ENCODE measurements at places on chromosomes 2 and 18.

DNA sequence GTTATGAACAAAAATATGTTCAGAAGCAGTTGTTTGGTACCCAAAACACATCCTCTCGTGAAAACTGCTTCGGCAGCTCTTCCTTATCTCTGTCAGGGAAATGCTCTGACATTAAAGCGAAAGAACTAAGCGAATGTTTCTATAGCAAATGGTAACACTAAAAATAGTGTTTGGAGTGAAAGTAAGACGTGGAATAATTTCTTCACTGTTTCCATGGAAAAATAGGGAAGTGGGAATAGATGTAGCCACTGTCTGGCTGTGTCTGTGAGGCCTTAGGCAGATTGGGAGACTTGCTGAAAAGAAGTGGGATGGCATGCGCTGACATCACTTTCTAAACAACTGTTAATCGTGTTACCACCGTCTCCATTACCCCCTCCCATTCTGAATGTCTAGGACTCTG, 11.5 kb upstream of the CRACDL start:
- DNase-seq, result no peak

GRCh38 chr2:145744541-145745386, 1224.8 kb upstream of the ZEB2 start:
- no peak for DNase-seq

GRCh38 chr2:47070155-47070919, 84.8 kb downstream of the STPG4 start:
- DNase-seq, result no peak

DNA sequence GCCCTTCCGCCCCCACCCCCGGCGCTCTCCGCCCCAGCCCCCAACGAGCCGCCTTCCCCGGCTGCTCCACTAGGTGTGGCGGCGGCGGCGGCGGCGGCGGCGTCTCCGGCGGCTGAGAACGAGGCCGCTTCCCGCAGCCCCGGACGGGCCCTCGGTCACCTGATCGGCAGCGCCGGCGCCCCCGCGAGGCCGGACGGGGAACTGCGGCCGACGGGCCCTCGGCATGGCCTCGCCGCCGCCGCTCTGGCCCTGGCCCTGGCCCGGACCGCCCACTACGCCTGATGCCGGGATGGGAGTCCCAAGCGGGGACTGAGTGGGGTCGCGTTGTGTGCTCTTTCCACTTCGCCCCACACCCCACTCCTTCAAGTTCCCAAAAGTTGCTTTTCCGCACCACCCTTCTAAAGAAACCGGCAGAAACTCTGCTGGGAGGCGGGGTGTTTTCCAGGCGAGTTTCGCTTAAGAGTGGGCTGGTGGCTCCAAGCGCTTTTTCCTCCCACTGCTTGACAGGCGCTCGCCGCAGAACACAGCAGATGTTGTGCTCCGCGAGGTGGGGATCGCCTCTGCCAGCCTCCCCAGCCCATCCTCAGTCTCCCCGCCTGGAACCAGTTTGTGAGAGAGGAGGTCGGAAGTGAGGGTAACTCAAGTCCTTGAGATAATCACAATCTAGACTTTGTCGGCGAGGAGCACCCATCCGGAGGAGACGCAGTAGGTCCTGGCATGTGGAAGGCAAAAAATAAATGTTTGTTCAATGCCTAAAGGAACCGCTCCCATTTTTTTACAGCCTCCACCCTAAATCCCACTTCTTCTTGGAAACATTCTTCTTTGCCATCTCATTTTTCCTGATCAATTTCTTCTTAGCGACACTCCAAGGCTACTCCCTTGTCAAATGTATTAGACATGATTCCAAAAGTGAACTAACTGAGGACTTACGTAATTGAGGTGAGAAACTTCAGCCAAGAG, at the start of gene NCKAP1:
Gene NCKAP1 (minus strand): TSS at position 117 of the 960 bp plus-strand sequence. CDS start 358 bp downstream, outside the sequence.
- DNase-seq, result peak; percentile 74

DNA sequence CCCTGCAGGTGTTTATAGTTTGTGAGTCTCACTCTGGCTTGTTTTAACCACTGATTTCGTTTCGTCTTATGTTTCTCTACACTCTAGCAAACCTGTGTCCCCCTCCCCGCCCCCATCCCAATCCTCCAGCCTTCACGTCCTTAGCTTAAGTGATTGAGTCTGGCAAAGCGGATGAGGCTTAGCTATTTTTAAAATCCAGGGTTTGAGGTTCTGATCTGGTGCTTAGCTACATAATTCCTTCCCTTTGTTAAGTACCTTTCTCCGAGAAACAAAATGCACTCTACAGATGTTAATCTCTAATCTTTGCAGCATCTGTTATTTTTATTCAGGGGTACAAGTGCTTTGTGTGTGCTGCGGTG, 7.8 kb downstream of the AGAP1 start:
- no peak for DNase-seq

DNA sequence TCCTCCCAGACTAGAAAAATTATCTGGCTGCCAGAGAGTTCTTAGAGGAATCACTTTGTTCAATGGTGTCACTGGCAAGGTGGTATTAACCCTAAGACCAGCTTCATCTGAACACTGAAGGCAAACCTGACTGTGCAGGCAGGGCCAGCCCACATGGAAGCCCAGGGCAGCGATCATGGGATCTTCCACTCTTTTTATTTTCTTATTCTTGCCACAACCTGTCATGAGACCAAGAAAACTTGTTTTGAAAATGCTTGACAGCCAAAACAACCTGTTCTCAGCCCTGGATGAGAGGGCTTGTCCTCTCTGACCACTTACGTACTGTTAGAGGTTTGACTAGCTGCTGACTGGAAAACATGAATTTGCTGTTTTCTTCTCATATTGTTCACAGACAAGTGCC, 75.3 kb upstream of the FOSL2 start:
- DNase-seq, result no peak

DNA sequence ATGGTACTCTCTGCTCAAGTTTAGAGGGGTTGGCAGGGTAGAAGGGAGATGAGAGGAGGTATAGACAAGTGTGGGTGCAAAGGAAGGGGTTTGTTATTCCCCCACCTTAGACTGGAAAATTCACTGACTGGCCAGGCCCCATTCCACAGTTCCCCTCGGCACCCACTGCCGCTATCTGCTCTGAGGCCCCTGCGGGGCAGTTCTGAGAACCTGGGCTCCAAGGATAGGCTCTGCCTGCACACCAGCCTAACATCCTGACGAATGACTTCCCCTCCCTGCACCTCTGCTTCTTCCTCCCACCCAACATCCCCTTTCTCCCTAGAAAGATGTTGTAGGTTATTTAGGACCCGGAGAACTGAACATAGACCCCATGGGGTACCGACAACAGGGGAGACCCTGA, 303.9 kb upstream of the HDAC4 start:
- DNase-seq, result no peak

DNA sequence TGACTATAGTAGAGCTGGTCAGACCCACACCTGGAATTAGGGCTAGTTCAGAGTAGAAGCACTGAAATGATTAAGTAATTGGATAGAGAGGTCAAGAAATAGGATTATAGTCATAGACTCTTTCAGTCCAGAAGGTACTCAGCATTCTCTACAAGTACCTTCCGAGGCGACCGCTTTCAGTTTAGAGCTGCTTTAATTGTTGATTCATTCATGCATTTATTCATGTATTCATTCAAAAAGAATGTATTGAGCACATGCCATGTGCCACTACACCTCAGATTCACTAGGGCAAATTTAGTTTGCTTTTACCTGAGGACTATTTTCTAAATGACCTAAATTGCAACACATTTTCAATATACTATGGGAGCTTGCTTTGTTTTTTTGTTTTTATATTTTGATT, 48.7 kb downstream of the CRIM1 start:
- DNase-seq, result no peak

DNA sequence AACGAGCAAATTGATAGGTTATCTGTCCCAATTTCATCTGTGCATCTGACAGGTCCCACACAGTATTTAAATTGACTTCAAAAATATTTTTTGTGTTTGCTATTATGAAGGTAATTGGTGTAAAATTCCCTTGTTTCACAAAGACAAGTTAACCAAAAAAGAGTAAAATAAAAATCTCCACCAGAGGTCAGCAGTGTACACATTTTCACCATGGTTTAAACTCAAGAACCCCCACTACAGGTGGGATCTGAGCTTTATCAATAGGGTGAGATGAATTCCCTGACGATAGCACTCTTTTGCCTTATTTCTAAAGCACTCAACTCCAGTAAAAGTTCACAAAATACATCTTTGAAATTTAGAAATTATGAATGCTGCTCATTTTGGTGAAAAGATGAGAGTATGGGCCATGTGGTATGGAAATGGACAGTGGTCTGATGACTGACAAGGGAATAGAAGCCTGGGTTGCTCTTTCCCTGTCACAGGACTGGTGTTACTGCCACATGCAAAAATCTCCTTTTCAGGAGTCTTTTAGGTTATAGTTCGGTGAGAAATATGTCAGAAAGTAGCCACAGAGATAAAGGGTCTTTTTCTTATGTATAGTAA, 68.0 kb downstream of the SERPINB8 start:
- DNase-seq, result no peak

DNA sequence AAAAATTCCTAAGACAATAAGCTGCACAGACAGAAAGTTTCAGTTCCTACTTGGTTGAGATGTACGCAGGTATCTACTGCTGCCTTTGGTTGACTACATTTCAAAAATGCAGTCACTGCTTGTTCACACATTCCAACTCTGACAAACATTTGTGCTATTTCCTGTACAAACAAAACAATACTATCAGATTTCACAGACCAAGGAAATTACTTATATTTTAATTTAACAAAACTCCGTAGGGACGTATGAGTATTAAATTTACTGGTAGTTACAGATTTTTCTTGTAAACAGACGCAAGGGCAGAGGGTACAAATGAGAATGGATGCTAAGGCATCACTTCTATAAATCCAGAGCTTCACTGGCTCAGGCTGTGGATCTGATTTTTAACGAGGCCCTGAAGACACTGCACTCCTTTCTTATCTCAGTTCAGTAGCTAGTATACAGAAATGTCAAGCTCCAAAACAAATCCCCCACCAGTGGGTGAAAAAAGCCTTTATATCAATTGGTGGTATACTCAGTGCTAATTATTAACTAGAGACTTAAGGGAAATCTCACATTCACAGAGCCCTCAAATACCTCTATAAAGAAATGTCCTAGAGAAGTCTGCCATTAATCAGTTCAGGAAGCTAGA, 31.7 kb upstream of the TTC32 start:
- no peak for DNase-seq

DNA sequence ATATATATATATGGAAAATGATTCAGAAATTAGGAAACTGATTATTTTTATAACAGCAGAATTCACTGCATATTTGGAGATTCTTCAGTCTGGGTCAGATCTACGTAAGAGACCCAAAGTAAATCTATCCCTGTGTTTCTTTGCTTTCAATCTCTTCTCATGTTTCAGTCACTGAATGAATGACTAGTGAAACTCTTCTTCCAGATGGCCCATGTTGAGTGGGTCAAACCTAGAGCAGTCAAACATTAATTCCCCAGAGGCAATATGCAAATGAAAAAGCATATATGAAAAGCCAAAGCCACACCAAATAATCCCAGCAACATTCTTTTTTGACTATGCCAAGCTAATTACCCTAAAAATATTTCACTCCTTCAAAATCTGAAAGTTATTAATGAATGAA, 317.3 kb downstream of the RBM43 start:
- DNase-seq, result no peak

DNA sequence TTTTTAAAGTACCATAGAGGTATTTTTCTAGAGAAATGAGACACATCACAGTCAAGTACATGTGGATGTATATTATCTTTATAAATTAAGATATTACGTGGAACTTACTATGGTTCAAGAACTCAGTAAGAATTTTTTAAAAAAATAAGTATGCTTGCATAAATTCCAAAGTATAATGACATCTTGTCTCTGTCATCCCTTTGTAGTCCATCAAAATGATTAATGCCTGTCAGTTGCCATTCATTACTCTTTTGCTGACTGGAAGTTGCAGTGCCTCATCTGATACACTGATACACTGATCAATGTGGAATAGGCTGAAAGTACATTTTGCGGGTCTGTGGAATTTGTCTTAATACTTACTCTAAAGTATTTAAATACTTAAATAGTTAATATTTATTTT, 177.2 kb downstream of the GALNT13 start:
- no peak for DNase-seq

DNA sequence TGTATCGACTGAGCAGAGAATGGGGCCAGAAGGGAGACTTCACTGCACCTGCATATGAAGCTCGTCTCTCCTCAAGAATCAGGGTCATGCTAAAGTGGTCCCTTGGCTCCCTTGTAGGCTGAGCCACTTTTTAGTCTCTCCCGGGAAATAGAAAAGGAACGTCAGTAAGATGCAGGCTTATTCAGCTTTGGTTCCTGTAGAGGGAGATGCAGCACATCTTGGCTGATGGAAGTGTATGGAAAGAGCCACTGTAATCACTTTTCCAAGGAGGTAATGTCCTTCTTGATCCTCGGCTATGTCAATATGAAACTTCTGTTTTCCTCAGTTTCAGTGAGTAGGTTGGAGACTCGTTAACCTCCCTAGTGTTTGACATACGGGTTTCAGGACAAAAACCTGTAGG, 235.2 kb downstream of the GCA start:
- DNase-seq, result no peak

GRCh38 chr2:223055140-223055539, 3.1 kb downstream of the KCNE4 start:
- no peak for DNase-seq

GRCh38 chr2:100999995-101000394, 2.1 kb upstream of the RPL31 start:
- no peak for DNase-seq

DNA sequence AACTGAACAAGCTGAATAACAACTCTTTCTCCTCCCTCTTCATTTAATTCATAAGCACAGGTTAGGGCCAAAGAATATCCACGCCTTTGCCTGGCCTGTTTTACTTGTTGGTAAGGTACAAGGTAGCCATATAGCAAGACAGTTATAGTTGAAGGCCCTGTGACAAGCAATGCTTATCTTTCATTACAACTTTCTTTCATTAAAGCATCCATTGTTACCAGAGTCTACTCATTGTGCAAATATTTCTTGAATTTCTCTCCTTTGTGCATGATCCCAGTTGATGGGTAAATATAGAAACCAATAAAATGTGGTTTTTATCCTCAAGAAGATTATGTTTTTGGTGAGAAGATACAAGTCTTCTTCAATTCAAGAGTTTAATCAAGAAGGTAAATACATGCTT, 140.2 kb downstream of the UBE2E3 start:
- DNase-seq, result no peak

DNA sequence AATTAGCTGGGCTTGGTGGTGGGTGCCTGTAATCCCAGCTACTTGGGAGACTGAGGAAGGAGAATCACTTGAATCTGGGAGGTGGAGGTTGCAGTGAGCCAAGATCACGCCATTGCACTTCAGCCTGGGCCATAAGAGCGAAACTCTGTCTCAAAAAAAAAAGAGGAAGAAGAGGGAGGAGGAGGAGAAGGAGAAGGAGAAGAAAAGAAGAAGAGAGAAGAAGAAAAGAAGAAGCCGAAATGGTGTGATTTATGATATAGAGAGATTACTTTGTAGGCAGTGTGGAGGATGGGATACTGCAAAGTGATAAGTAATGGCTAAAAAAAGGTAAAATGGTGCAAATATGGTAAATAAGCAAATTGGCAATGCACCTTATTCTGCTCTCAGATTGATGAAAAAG, 25.1 kb downstream of the THNSL2 start:
- DNase-seq, result peak; percentile 55

DNA sequence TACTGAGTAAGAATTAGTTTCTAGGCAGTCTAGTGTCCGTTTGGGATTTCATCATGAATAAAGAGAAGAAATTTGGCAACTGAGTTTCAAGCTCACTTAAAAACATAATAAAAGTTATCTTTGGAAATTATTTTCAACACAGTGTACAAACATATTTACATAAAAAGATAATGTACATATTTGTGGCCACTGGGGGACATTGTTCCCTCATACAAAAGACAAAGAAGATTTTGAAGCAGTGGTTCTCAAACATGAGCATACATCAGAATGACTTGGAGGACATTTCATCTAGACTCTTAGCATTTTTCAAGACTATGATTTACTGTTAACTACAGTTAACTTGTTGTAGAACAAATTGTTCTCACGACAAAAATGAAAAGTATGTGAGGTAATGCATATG, 15.7 kb upstream of the TTC21B start:
- DNase-seq, result no peak

Data from inflammatory macrophage (primary cell).